ENCODE measurements at places on chromosomes 3 and 15.

GRCh38 chr3:146390006-146390772 lies 79.2 kb downstream of the PLSCR2 start:
- DNase-seq: no peak

DNA sequence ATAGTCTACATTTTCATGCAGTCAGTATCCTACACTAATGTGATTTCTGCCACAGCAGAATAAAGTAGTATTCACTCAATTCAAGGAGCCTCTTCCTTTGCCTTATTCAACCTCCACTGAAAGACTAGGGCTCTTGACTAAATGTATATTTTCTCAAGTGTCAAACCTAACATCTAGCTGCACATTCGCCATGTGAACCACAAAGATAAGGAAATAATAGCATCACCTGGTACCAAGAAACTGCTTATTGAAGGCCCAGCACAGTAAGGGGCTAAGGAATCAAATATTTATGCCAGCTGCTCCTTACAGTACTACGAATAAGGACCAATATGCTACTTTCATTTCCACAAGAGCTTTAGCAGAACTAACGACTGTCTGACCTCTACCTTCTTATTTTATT lies 1.3 kb downstream of the SRP14 start:
- no peak for DNase-seq

- DNase-seq: no peak
Measured at GRCh38 chr3:154954757-154955156, 125.4 kb upstream of the MME start.

DNA sequence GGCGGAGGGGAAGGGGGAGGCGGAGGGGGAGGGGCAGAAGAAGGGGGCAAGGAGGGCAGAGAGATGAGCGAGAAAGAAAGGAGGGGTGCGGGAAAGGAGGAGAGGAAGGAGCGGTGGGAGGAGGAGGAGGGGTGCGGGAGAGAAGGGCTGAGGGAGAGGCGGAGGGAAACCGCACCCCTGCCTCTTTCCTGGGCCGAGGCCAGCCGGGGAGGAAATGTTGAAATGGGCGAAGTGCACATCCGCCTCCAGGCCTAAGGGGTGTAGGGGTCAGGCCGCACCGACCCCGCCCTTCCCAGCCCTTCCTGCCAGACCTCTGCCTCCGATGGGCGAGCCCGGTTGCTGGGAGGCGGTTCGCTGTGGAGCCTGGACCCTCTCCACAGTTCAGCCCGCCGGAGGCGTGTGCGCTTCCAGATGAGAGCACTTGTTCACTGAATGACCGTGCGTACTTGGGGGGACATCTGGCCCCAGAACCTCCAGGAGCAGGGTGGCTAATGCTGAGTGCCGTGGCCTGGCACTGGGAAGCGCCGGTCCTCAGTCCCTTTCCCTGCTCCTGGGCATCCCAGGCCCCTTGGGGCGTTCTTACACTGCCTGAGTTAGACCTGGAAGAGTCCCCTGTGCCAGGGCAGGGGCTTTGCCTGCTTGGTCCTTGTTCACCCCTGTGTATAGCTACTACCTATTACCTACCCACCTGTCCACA lies 110.3 kb upstream of the KLF13 start:
- DNase-seq: peak; percentile 37

DNA sequence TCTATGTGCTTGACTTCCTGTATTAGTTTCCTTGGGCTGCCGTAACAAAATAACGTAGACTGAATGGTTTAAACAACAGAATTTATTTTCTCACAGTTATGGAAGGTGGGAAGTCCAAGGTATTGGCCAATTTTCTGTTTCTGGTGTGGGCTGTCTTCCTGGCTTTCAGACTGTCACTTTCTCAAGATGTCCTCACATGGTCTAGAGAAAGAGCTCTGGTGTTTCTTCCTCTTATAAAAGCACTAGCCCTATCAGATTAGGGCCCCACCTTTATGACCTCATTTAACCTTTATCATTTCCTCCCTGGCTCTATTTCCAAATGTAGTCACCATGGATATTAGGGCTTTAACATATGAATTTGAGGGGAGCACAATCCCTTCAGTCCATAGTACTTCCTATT lies 54.6 kb downstream of the SPRED1 start:
- DNase-seq: no peak

DNA sequence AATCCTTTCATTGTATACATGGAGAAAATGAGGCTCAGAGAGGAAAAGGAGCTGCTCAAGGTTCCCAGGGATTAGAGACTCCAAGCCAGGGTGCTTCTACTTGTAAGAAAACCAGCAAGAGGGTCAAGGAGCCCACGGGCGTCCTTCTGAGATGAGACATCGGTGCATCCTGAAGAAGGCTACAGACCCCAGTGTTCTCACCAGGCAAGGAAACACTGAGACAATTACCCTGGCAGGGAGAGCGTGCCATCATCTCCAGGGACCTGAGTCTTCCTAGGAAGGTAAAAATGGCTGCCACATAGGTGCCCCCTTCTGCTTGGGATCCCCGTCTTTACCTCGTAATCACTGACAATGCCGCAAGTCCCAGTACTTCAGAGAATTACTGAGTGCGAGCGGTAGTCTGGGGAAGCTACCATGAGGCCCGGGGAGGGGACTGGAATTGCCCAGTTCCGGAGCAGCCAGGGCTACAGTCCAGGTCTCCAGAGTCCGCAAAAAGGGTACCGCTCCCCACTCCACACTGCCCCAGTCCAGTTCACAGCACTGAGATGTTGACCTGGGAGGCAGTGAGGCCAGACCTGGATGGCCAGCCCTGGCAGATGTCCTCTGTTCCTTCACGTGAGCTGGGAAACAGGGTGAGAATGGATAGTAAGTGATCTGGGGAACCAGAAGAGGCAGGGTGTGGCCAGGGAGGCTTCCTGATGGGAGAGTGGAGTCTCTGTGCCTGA lies 164.7 kb upstream of the SMAD3 start:
- no peak for DNase-seq

- DNase-seq: no peak
Measured at GRCh38 chr3:4561661-4562060, 68.5 kb downstream of the ITPR1 start.

- no peak for DNase-seq
Measured at GRCh38 chr3:100073714-100074307, 40.5 kb downstream of the FILIP1L start.

DNA sequence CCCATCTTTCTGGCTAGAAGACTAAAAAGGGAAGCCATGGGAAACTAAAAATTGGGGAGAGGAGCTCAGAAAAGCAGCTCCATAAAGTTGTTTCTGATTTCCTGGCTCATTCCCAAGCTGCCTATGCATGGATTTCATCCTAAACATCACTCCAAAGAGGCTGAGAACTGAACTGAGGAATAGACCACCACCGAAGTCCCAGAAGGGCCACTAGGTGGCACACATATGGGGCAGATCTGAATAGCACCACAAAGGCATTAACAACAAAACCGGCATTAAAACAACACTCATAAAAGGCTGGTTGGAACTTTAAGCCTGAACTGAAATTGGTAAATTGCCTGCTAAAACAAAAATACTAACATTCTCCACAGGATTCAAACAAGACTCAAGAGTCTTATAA lies 106.3 kb downstream of the PLD1 start:
- DNase-seq: no peak

GRCh38 chr3:125221831-125222230 lies 9.3 kb upstream of the SLC12A8 start:
- DNase-seq: no peak

Data from amygdala (tissue), 56 donors.